ENCODE measurements at places on chromosomes 2 and 18.

DNA sequence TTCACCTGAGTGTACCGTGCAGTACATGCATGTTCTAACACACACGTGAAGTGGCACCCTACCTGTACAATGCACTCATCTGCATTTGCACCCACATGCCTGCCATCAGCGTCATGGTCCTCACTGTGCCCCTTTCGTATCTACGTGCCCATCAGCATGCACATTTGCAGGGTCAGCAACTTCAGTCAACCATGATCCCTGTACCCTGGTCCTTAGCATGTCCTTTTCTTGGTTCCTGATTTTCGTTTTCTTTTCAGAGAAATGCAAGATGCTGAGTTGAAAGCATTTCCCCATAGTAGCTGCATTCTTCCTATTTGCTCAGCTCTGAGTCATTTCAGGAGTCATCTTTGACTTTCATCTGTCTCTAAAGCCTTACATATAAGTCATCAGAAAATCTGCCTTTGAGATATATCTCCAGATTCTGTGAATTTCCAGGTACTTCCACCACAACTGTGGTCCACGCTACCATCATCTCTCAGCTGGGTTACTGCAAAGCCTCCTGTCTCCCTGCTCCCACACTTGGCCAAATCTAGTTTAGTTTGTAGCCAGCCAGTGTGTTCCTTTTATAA, 14.7 kb upstream of the PUM2 start:
- DNase-seq: no peak

DNA sequence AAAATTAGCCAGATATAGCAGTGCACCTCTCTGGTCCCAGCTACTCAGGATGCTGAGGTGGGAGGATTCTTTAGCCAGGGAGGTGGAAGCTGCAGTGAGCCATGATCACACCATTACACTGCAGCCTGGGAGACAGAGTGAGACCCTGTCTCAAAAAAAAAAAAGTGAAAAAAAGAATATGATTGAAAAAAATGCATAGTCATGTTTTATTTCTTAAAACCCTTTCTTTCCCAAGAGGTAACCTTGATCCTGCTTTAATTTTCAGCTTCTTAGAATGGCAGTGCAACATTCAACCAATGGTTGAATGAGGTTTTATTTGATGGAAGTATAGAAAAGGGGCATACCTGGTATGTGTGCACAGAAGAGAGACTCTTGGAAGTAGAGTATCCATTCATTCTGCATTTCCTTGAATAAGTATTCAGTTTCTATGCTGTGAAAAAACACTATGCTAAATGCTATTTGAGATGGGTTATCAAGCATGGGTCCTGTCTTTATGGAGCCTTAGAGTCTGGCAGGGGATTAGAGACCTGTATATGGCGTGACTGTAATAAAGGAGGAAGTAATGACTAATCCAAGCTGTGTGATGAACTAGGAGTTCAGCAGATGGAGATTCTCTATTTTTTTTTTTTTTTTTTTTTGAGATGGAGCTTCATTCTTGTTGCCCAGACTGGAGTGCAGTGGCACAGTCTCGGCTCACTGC, 146.3 kb downstream of the WDSUB1 start:
- DNase-seq: no peak

DNA sequence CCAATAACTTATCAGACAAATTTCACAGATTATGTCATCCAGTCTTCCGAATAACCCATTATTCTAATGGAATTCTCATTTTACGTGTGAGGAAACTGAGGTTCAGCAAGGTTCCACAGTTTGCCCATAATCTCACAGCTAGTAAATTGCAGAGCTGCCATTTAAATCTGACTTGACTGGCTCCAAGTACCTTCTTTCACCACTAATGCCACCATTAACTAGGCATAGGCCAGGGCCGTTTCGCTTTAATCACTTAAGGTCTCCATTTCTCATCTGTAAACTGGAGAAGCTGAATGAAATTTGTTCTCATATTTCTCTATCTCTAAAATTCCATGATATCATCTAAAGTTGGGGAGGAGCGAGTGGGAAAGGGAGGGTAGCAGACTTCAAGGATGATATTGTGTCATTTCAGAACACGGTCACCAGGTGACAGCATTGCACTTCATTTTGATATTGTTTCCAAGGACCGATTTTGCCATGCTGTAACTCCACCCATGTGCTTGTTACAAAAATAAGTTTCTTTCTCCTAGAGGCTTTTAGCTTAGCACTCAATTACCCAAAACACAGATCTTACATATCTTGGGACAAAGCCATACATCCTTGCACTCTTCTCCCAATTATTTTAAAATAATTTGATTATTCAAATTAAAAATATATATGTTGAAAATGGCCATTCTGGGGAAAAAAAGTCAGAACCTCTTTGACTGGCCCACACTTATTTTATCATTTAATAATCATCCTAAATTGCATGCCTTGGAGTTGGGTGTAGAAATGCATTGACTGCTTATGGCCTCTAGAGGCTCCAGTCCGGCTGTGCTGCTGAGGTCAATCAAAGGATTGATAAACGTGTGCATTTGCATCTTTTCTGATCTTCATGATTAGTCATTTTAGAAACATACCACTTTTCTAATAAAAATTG, 123.8 kb downstream of the AKAIN1 start:
- DNase-seq: no peak

- DNase-seq: no peak
Observed at GRCh38 chr2:205759257-205759656, 77.0 kb downstream of the NRP2 start.

GRCh38 chr18:79384151-79384807, 11.5 kb upstream of the NFATC1 start:
- no peak for DNase-seq

GRCh38 chr2:38409156-38410102, 32.4 kb upstream of the ATL2 start:
- no peak for DNase-seq

DNA sequence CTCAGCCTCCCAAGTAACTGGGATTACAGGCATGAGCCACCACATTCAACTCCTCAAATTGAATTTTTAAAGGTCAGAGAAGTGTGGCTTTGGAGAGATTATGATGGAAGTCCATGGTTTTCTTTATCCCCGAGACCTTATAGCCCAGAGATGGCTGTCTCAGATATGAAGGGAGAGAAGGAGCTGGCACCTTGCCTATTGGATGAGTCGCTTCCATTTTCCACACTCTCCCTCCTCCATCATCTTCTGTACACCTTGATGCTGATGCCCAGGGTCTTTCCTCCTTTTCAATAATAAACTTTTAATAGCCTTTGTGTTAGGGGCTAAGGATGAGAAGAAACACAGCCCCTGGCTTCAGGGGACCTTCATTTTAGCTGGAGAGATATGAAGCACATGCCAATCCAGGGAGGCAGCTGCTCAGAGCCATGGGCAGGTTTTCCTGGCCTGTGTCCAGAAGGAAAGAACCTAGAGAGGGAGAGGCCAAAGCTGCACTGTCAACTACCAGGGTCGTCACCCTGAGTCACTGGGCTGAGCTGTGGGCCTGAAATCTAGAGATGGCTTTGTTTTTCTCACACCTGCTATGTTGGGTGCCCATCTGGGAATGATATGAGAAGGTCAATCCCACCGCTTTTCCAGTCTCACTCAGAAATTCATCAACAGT, 146.0 kb upstream of the SERTAD2 start:
- no peak for DNase-seq

DNA sequence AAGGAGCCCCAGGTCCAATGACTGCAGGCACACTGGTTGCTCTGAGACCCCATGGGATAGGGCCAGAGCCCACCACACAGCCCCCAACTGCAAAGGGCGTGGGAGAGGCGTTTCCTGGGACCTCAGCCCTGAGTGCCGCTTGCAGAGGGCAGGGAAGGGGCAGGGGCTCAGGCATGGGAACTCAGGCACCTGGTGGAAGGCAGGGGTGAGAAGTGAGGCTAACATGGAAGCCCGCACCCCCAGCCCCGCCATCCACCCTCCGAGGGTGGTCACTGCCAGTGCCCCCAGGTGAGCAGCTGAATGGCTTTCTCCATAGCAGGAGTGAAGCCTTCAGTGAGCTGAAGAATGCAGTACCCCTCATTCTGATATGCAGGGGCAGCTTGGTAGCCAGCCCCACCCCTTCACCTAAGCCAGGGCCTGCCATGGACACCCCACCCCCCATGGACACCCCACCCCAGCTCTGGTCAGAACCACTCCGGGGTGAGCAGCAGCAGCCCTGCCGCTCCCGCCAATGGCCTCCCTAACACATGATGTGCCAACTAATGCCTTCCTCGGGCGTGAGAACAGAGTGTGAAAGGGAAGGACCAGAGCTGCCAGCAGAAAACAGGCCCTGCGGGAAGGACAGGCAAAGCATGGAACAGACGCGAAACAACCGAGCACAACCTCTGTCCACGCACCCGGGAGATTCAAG, 6.6 kb downstream of the KIF1A start:
- no peak for DNase-seq

- DNase-seq: no peak
Observed at GRCh38 chr2:202771741-202772460, 99.7 kb downstream of the ICA1L start.

DNA sequence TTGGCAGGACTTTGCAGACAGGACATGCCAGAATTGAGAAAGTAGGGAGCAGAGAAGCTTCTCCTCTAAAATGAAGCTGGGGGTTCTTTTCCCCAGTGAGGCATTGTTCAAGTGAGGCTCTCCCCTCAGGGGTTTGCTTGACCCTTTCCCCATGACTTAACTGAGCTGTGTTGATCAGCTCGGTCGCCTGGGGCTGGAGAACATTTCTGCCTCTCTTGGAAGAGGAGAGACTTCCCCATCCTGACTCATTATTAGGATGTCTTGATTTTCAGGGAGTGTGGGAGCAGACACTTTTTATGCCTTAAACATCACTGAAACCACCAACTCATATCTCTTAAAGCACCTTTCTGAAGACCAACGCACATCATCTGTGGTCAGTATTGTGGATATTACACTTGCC, 27.9 kb upstream of the GLI2 start:
- DNase-seq: no peak

DNA sequence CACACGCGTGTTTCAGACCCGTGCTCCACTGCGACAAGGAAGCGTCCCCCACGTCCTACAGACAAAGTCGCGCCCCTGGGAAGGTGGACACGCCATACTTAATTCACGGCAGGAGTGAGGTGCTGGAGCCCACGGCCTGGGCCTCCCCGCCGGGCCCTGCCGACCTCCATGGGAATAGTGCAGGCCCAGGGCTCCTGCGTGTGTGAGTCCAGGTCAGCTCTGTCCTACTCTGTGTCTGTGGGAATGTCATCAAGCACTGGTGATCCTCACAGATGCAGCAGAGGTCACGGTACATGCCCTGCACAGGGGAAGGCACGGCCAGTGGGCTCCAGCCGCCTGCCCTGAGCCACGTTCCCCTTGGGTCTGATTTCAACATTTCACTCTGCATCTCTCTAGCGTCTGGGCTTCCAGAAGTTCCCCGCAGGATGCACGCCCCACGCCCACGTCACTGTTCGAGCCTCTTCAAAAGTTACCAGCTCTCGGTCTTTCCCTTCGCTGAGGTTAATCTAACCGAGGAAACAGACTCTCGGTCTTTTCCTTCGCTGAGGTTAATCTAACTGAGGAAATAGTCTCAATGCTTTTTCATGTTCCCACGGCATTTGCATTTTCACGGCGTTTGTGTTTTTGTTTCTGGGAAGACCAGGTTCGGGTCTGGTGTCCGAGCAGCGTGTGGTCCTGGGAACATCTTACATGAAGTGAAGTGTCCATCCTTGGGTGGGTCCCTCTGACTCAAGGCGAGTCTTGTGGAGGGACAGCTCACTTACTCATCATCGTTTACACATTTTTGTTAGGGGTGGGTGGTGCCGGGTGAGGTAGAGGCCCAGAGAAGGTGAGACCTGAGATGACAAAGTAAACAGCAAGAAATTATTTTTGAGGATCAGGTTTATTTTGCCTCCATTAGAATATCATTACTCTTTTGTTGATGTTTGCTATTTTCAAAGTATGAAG, 157.3 kb upstream of the ALKAL2 start:
- no peak for DNase-seq

DNA sequence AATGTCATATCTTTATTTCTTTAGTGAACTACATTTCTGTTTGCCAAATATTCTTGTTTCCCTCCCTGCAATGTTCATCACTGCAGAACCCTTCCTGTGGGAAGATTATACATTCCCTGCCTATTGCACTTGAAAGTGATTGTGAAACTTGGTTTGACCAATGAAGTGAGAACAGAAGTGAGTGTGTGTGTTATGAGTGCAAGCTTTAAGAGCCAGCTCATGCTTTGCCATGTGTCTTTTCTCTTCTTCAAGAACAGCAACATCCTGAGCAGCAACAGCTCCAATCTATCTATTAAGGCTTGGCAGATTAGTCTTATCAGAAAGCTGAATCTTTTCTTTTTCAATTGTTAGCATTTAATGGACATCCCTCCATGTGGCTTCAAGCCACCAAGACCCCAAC, 42.0 kb upstream of the UBE2E3 start:
- no peak for DNase-seq

- no peak for DNase-seq
Observed at GRCh38 chr2:9220201-9220600, 13.6 kb downstream of the ASAP2 start.

- DNase-seq: no peak
Observed at GRCh38 chr2:161243312-161243711, 64.9 kb upstream of the PSMD14 start.

DNA sequence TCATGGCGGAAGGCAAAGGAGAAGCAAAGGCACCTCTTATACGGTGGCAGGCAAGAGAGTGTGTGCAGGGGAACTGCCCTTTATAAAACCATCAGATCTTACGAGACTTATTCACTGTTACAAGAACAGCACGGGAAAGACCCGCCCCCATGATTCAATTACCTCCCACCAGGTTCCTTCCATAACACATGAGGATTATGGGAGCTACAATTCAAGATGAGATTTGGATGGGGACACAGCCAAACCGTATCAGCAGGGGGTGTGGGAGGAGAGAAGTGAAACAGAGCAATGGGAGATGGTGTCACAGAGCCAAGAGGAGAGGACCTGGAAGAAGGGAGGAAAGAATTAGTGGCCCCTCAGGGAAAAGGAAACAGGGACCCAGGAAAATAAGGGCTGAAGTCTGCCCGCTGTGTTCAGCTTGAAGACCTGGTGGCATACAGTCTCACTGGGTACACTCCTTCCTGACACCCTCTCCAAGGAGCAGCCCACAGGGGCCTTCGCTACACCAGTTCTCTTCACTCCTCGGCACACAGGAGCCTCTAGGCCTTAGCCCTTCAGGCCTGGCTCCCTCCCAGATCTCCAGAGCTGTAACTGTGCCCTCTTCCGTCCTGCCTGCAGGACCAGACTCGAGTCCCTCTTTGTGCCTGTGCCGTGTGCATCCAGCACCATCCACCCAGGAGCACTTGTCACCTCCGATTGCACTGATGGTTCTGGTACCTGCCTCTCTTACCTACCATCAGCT, 262.1 kb downstream of the EIPR1 start:
- DNase-seq: no peak

DNA sequence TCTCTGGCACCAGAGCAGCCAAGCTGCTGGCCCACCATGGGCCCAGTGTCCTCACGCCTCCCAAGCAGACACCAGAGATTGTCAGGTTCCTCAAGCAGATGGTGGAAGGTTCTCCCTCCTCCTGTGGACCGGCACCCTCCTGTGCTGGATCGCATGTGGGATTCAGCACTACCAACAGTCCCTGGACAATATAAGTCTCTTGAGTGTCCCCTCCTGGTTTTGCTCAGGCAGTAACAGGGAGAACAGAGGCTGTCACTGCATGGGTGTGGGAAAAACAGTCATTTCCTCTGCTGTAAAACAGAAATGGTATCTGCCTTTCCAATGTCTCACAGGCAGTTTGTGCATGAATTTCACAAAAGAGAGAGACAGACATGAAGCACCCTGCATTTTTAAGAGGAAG, 47.7 kb upstream of the TUBA3E start:
- no peak for DNase-seq

- DNase-seq: no peak
Observed at GRCh38 chr2:174326161-174327020, 8.4 kb upstream of the SP9 start.
